Stimulated activated CD4-positive, alpha-beta T cell treated with anti-CD3 and anti-CD28 coated beads, TNF-alpha, amount 100 ng/mL, for 4 hours (primary cell): ENCODE measurements at places on chromosomes 12 and 14.

- no peak for DNase-seq
These were observed 58.0 kb upstream of the GSC start for GRCh38 chr14:94827711-94828447.

GRCh38 chr12:65609359-65609771, 214.9 kb upstream of the HMGA2 start:
- DNase-seq, result no peak

DNA sequence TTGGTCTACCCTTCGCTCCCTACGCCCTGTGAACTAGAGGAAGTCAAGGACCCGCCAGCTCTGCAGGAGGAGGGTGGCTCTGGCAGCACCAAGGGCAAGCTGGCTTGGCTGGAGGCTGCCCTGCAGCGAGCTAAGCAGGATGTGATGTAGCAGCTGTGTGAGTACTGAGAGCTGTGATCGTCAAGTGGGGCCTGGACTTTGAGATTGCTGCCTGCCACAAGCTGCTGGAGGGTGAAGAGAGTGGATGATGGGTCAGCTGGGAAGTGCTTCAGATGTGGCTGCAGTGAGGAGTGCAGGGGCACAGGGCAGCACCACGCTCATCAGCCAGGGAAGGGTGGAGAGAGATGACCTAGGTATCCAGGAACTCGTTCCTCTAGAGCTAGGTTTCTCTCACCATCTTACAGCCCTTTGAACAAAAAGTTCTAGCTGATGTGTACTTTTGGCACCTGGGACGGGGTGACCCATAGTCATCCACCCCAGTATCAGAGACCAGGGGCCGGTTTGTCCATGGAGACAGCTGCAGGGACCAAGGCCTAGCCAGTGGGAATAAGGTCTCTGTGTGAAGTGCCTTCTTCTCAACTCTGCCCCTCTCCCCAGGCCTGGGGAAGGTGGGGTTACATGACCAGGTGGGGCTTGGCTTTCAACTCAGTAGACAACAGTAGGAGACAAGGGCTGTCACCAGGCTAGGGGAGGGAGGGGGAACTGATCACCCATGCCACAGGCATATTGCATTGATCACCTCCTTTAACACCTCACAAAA, 3.2 kb downstream of the KRT86 start:
- no peak for DNase-seq

DNA sequence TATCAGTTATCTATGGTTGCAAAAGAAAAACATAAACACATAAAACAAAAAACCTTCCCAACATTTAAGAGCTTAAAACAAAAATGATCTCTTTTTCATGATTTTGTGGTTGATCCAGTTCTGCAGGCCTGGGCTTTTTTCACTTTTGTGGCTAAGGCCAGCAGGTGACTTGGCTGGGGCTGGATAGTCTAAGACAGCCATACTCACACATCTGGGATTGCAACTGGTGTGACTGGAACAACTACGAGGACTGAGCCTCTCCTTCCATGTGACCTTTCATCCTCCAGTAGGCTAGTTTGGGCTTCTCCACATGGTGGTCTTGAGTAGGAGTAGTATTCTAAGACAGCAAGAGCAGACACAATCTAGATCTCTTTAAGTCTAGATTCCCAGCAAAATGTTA, 7.2 kb upstream of the PKP2 start:
- no peak for DNase-seq

GRCh38 chr12:67427336-67427735, 158.2 kb downstream of the CAND1 start:
- DNase-seq, result no peak

GRCh38 chr12:107493135-107493494, 192.5 kb upstream of the PWP1 start:
- no peak for DNase-seq

DNA sequence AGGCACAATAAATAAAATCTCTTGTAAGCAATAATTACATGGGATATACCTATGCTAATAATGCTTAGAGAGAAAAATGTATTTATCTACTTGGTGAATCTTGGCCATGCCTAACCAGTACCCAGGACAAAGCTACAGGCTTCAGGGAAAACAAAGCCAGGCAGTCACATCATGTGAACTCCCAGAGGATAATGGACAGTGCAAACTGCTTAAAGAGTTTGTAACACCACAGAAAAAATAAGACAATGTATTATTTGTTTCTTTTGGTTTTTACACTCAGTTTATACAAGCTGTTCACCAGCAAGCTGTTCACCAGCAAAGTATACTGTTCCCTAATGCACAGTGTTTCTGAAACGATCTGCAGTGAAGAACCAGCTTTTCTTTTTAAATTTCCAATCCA, 38.0 kb downstream of the DICER1 start:
- DNase-seq, result no peak

GRCh38 chr14:54105406-54105805, 148.8 kb upstream of the BMP4 start:
- DNase-seq, result no peak

- no peak for DNase-seq
These were observed 134.5 kb downstream of the SLC38A1 start for GRCh38 chr12:46134205-46134811.

DNA sequence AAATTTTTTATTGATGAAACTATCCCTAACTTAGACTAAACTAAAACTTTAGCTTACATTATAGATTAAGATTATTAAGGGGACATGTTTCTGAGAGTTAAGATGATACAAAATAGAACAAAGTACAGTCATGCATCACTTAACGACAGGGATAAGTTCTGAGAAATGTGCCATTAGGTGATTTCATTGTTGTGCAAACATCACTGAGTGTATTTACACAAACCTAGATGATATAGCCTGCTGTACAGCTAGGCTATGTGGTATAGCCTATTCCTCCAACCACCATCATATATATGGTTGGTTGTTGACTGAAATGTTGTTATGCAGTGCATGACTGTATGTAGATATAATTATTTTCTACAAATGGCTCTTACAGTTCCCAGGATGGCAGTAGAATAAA, 46.5 kb downstream of the ATP6V1D start:
- DNase-seq, result no peak

- DNase-seq, result no peak
These were observed 131.1 kb downstream of the CACNA1C start for GRCh38 chr12:2183556-2184541.

- DNase-seq, result no peak
These were observed 109.2 kb downstream of the ATXN7L3B start for GRCh38 chr12:74646831-74647230.

GRCh38 chr12:52370926-52371608, 3.8 kb upstream of the KRT85 start:
- DNase-seq, result no peak
